Activated CD4-positive, alpha-beta T cell treated with anti-CD3 and anti-CD28 coated beads for 1 hour (primary cell): ENCODE measurements at places on chromosomes 16 and 17.

DNA sequence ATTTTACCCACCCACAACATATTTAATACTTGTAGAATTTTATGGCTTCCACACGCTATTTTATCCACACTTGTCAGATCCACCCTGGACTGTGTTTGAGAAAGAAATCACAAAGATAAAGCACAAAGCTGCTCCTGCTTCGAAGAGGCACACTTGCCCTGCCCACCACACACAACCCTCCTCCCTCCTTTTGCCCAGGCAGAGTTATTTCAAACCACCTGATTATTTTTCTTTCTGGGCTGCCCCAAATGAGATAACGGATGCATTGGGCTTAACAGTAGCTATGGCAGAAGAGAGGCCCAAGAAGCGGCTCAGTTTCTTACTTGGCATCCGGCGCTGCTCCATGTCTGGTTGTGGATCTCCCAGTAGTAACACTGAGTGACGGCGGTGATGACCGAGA, 27.2 kb downstream of the PKD1L3 start:
- DNase-seq, result no peak

DNA sequence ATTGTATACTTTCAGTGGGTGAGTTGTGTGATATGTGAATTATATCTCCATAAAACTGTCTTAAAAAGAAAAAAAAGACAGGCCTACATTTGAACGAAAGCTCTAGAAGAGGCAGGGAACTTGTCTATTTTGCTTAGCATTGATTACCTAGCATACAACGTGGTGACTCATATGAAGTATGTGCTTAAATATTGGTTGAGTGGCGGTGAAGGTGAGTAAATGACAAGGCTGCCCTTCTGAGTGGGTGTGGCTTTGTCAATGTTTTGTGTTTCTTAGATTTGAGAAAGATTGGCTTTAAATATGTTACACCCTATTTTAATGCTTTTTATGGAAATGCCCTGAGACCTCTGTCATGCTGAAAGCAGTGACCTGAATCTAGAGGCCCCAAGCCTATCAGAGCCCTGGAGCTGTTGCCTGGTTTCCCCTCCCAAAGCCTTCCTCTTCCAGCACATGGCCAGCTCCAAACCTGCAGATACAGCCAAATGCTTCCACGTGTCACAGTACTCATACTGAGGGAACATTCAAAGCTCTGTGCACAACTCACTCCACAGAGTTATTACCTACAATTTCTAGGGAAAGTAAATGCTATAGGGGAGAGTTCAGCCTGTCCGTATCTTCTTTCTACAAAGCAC, 260.0 kb downstream of the PHKB start:
- DNase-seq, result no peak

GRCh38 chr16:51150888-51151320, at the start of gene SALL1:
TSS of gene SALL1 (minus strand) at chr16:51151270. CDS start at chr16:51151241, 29 bp downstream.
- DNase-seq, result no peak

GRCh38 chr16:20899071-20899470, 1.1 kb downstream of the DCUN1D3 start:
- no peak for DNase-seq

DNA sequence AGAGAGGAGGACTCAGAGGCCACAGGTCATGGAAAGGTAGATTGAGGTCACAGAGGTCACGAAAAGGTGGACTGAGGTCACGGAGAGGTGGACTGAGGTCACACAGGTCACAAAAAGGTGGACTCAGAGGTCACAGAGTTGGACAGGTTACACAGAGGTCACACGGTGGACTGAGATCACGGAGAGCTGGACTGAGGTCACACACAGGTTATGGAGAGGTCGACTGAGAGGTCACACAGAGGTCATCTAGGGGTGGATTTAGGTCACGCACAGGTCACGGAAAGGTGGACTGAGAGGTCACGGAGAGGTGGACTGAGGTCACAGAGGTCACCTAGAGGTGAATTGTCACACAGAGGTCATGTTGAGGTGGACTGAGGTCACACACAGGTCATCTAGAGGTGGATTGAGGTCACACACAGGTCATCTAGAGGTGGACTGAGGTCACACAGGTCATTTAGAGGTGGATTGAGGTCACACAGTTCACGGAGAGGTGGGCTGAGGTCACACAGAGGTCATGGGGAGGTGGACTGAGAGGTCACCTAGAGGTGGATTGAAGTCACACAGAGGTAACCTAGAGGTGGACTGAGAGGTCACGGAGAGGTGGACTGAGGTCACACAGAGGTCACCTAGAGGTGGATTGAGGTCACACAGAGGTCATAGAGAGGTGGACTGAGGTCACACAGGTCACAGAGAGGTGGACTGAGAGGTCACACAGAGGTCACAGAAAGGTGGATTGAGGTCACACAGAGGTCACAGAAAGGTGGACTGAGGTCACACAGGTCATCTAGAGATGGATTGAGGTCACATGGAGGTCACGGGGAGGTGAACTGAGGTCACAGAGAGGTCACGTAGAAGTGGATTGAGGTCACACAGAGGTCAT, 26.7 kb upstream of the JPT2 start:
- no peak for DNase-seq

DNA sequence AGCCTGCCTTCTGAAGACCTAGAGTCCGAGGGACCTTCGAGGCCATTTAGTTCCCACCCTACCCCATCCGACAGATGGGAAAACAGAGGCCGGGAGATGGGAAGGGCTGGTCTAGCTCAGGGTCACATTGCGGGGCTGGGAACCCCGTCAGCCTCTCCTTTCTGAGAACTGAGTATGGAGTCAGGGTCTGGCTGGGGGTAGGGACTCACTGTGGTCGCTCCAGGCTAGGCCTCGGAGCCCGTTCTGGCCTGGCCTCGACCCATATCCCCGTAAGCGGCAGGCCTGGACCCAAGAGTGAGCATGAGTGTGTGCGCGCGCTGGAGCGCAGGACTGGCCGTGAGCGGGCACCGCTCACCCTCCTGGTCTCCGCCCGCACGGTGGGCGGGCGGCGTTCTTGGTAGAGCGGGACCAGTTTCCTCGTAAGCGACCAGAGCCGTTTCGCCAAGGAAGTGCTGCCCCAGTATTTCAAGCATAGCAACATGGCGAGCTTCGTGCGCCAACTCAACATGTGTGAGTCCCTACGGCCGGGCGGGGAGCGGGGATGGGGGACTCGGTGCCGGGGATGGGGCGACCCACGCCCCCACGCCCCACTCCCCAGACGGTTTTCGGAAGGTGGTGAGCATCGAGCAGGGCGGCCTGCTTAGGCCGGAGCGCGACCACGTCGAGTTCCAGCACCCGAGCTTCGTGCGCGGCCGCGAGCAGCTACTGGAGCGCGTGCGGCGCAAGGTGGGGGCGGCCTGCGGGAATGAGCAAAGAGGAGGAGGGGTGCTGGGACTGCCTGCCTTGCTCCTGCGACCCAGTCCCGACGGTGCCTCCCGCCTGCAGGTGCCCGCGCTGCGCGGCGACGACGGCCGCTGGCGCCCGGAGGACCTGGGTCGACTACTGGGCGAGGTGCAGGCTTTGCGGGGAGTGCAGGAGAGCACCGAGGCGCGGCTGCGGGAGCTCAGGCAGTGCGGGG, 855 bp downstream of the HSF4 start:
- no peak for DNase-seq

GRCh38 chr17:41009936-41010335, 1.0 kb upstream of the KRTAP3-1 start:
- no peak for DNase-seq

DNA sequence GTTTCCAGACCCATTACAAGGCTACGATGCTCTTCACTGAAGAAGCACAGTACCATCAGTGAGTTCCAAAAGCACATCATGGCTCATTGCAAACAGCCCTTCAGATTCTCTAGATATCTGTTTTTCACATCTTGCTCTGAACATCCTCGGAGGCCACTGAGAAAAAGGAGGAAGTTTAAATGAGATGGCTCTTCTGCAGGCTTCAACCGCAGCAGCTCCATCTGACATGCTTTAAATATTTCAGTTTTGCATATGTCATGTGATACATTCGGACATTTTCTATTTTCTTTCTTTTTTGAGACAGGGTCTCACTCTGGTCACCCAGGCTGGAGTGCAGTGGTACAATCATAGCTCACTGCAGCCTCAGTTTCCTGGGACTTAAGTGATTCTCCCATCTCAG, 396.8 kb downstream of the NPIPA8 start:
- no peak for DNase-seq

DNA sequence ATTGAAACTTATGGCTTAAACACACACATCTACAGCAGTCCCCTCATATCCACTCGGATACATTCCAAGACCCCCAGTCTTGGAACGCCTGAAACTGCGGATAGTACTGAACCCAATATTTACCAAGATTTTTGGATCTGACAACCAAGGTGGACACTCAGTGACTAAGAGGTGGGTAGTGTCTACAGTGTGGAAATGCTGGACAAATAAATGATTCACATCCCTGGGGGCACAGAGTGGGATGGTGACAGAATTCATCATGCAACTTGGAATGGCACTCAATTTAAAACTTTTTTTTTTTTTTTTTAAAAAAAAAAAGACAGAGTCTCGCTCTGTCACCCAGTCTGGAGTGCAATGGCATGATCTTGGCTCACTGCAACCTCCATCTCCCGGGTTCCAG, 54.2 kb upstream of the TRAP1 start:
- DNase-seq, result no peak

- DNase-seq, result no peak
These were observed 118.0 kb upstream of the ZNF469 start for GRCh38 chr16:88264641-88265285.

- no peak for DNase-seq
These were observed 1.7 kb downstream of the MAP2K3 start for GRCh38 chr17:21286066-21286770.

- no peak for DNase-seq
These were observed 5.7 kb upstream of the CX3CL1 start for GRCh38 chr16:57366544-57367040.

GRCh38 chr16:23754594-23755483, at the start of gene CHP2:
TSS of gene CHP2 (plus strand) at chr16:23755026. CDS start at chr16:23755050, 24 bp downstream.
- no peak for DNase-seq

DNA sequence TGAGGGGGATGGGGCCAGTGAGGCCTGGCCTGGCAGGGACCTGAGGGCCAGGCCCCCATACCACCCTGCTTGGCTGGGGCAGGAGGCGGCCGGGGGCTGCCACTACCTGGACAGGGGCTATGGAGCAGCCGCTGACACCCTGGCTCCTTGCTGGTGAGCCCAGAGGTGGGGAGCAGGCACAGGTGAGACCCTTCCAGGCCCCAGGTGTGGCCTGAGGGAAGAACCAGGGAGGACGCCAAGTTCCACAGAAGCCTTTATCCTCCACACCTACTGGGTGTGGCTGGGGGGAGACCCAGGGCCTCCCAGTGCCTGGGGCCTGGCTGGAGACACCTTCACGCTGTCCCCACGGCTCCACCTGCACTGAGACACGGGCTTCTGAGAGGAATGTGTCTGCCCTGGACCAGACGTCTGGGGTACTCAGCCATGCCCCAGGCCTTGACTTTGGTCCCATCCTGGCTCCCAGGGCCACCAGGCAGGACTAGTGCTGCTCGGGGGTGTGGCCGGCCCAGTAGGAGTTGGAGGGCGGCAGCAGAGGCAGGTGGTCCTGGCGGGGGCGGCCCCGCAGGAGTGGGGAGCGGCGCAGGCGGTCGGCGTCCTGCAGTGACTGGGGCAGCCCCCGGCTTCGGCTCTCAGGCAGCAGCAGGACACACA, 4.7 kb downstream of the SLC22A31 start:
- DNase-seq, result no peak

GRCh38 chr17:77478281-77478680, 337.5 kb downstream of the SEC14L1 start:
- DNase-seq, result no peak

DNA sequence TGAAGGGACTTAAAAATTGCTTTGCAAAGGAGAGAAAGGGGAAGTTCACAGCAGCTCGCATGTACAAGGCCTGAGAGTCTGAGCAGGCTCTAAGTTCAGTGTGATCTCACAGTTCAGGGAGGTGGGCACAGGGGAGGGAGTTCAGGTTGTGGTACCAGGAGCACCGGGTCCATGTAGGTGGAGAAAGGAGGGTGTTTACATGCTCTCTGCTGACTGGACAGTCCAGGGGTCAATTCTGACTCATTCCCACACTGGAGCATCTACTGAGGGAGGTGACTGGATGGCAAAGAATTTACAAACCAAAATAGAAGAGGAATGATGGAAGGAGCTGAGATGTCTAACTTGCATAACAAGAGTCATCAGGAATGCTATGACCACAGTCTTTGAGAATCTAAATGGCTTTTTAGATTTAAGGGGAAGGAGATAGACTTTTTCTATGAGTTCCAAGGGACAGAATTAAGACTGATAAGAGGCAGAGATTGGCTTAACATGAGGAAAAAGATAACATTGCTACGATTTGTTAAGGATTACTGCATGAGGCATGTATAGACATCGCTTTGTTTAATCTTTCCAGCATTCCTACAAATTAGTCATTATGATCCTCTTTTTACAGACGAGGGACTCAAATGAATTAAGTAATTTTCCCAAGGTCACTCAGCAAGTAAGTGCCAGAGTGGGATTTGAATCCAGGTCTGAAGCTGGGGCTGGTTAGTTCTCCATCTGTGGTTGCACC, 29.9 kb downstream of the MIS12 start:
- DNase-seq, result no peak

- no peak for DNase-seq
These were observed 426.7 kb upstream of the SALL1 start for GRCh38 chr16:51577621-51578303.

- no peak for DNase-seq
These were observed 39.1 kb downstream of the CCDC57 start for GRCh38 chr17:82173351-82174041.

DNA sequence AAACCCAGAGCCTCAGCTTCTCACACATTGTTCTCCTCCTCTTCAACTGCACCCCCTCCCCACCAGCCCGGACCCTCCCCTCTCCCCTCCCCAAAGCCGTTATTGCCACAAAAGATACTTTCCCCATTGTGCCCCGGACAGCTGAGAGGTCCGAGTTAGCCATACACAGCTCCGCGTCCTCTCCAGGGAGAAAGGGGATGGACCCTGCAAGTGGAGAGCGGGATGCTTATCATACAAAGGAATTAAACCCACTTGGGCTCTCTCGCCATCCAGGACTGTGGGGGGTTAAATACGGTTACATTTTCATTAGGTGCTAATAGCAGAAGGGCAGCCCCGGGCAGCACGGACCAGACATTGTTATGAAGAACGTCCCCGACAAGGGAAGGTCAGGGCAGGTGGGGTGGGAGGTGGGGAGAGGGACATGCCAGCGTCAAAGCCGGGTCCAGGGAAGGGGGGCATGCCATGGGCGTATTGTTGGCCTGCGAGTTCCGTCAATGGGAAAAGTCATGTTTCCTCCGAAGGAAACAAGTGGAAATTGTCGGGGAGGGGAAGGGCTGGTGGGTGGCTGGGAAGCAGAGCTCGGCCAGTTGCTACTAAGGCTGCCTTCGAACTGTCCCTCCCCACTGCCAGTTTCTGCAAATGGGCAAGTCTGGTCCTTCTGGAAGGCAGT, 99.1 kb downstream of the SOX9 start:
- no peak for DNase-seq

GRCh38 chr17:44380767-44381166, 8.7 kb downstream of the ITGA2B start:
- no peak for DNase-seq

DNA sequence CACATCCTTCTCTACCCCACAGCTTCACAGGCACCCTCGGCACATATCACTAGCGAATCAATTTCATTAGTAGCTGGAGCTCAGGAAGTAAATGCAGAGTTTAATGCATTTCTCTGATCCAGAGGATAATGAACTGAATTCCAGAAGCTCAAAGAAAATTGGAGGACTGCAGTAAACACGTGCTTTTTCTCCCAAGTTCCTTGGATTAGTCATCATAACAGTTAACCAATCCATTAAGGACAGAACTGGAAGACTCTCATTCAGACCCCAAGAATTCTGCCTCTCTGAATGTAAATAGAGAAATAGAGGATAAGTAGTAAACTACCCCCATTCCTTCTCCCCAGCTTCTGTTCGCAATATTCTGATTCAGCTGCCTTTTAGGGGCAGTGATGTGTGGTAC, 40.7 kb downstream of the DUSP14 start:
- DNase-seq, result no peak
